ENCODE measurements at places on chromosomes 4 and X. TPM values are rescaled to one million over a fixed set of nuclear protein-coding genes. Genes with fewer than 3 reads are reported as not detected.

The NAP1L2 gene
- total RNA-seq: 4.8 TPM

The SMR3B gene
- not detected for total RNA-seq

The CUL4B gene
- total RNA-seq: 25.8 TPM

The MED14 gene
- total RNA-seq: 42.5 TPM

The FAM53A gene
- total RNA-seq: 5.2 TPM

- no peak for DNase-seq
Observed at GRCh38 chr4:7867191-7867590, 72.5 kb downstream of the AFAP1 start.

GRCh38 chr4:2337896-2338295 is 76.0 kb upstream of the MXD4 start:
- DNase-seq: no peak

DNA sequence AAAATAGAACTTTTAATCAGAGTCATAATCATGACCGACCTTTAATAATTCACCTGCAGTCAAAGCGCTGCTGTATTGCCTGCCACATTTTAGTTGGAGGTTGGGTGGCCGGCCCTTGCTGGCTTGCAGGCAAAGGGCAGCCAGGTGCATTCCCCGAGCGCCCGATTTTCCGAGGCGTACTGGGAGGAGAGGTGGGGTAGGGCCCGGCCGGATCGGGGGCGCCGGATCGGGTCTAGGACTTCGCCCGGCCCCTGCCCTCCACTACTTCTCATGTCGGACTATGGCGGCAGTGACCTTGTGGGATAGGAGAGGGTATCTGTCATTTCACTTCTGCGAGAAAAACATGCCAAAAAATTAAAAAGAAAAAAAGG is 2.5 kb upstream of the RS1 start:
- no peak for DNase-seq

- no peak for DNase-seq
Observed at GRCh38 chr4:56803471-56803870, 18.0 kb downstream of the SPINK2 start.

- DNase-seq: no peak
Observed at GRCh38 chr4:140865253-140866217, 109.3 kb upstream of the TBC1D9 start.

DNA sequence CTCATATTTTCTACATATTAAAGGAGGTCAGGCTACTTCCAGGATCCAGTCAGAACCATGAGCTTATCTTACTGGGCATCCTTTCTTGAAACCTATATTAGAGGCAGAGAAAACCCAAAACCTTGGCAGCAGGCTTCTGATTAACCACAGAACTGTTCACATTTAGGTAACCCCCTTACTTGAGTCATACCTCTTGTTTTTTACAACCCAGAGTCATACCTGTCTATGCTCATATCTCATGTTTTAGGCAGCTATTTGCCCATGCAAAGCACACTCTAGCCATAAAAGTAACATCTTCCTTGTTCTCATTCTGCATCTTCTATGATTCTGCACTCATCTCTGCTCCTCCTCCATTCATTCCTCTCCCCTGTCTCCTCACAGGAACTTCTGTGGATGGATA is 138.0 kb upstream of the SMIM31 start:
- DNase-seq: no peak

DNA sequence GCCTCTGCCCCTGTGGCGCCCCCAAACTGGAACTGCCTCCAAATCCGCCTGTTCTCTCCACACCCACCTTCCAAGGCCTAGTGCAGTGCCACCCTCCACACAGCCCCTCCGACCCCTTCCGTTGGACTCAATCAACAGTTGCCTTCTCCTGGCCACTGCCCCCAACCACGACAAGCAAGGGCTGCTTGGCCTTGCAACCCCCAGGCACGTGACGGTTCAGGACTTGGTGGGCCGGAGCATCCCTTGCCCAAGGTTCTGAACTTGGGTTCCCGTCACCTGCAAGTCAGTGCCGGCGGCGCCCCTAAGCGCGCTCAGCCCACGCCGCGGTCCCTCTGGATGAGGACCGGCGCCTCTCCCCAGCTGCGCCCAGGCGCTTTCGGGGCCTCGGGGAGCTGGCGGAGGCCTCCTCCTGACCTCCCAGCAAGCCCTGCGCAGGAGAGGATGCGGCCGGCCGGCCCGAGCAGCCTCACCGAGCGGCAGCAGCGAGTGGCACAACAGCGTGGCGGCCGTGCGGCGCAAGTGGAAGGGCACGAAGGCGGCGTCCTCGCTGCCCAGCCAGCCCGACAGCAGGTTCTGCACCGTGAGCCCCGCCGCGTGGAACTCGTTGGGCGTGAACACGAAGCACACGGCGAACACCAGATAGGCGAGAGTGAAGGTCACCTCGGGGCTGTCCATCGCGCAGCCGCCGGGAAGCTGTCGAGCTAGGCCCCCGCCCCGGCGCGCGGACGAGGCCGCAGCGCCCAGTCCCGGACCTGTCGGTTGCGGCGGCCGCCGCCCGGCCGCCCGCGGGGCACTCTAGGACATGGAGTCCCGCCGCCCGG is 750 bp downstream of the TMEM129 start:
- no peak for DNase-seq

DNA sequence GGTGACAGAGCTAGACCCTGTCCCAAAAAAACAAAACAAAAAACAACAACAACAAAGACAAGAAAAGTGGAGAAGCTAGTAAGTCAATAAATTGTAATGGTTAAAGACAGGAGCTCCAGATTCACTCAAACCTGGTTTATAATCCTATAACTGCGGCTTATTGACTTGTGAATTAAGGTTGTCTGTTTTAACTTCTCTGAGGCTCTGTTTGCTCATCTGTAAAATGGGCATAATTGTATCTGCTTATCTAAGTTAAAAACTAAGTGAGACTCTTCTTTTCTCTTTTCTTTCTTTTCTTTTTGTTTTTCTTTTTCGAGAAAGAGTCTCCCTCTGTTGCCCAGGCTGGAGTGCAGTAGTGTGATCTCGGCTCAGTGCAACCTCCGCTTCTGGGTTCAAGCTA is 84.9 kb downstream of the SOWAHB start:
- DNase-seq: no peak

DNA sequence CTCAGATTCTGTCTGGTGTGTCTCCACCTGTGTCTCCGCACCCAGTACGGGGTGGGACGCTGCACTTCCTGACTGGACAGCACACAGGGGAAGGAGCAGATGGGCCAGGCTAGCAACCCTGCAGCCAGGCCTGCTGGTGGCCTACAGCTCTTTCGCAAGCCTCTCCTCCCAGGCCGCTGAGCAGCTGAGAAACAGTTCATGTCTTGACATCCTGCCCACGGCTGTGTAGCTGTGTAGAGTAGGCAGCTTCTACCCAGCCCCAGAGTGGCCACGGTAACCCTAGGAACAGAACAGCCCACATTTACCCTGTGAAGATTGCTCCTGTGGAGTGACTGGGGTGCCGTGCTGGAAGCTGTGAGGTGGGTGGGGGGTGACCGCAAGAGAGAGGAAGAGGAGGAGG is 38.9 kb downstream of the CCNQ start:
- DNase-seq: no peak

GRCh38 chrX:7109049-7109531 is 38.4 kb upstream of the STS start:
- no peak for DNase-seq

DNA sequence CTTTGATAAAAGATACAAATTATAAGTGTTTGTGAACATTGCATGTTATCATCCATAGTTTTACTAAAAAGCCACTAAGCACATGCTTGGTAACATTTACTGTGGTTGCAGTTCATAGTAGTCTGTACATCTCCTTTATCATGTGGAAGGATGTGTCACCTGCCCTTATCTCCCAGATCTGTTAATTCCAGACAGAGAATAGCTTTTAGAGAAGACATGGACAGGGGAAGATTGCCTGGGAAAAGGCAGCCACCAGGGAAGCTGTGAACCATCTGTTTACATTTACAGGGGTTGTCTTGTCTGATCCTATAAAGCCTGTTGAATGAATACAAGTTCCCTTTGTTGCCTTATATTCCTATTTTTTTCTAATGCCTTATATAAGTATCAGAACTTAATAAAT is 396.0 kb downstream of the FAT4 start:
- DNase-seq: no peak

GRCh38 chrX:72304877-72305276 is 837 bp downstream of the CITED1 start:
- DNase-seq: no peak

- DNase-seq: no peak
Observed at GRCh38 chr4:114265342-114265741, 285.9 kb upstream of the ARSJ start.
